ENCODE measurements at places on chromosomes 2 and 18.

DNA sequence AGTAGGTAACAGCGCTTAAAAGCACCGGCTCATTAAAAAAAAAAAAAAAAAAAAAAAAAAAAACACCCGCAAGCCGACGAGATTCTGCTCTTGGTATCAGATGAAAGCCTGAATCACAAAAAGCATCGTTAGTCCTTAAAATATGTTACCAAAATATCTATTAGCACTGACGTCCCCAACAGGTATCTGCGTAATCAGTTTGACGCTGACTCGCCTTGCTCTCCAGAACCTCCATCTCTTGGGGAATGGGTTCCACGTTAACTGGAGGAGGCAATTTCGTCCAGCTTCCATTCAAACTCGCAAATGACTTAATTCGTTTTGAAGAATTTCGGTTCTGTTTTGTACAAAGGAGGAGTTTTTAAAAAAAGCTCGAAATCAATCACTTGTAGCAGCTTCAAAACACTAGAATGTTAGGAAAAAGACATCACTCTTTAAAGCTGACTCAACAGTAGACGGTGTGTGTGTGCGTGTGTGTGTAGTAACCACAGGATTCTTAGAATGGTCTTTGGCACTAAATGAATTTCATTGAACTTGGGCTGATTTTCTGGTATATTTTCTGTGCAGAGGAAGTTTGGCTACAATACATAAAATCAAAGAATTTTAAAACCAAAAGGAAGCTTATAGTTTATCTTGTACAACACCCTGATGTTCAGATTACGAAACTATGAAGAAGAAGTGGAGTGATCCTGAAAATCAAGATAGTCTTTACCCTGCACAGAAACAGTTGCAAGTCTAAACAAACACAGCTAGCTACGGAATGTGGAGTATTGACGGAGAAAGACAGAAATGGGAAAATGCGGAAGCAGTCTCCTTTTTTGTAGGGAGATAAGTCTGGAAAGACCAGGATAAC, 1.1 kb upstream of the PGAP1 start:
- peak; percentile 87 for DNase-seq

DNA sequence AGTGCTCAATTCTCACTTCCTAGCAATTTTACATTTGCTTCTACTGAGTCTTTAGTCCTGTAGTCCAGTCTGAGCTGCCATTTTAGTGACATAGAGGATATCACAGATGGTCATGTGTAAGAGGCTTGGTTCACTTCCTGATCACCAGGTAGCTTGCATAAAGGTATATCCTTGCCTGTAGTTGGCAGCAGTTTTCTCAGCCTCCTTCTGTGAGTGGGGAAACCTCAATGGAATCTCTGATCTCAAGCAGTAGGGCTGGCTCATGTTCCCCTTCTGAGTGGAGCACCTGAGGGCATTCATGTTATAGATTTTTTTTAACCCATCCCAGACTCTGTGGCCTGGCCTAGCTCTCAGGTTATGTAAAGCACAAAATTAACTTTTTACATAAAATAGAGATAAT, 278.4 kb downstream of the RDH14 start:
- DNase-seq, result no peak

- DNase-seq, result no peak
These were observed 4.0 kb upstream of the GPR17 start for GRCh38 chr2:127641846-127642507.

GRCh38 chr2:168167511-168168263, 79.7 kb downstream of the STK39 start:
- DNase-seq, result no peak

GRCh38 chr2:61774351-61774750, 79.5 kb downstream of the FAM161A start:
- DNase-seq, result no peak

GRCh38 chr2:175218551-175218950, 37.0 kb upstream of the ATP5MC3 start:
- no peak for DNase-seq

- no peak for DNase-seq
These were observed 479.6 kb downstream of the STK39 start for GRCh38 chr2:167767830-167768229.

DNA sequence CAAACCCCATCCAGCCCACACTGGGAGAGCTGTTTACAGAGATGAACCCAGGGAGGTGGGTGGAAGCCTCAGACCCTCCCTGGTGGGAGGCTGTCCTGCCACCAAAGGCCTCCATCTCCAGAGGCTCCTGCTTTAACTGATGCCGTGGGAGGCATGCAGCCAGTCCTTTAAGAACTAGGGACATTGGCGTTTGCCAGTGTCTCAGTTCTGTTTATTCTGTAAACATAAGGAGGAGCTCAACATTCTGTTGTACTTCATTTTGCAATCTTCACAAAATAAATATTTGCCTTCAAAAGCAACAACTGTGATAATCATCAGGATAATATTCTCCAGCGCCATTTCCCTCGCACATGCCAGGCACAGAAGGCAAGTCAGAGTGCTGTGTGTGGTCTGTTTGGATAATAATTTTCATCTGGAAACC, 6.8 kb downstream of the EDAR start:
- no peak for DNase-seq

DNA sequence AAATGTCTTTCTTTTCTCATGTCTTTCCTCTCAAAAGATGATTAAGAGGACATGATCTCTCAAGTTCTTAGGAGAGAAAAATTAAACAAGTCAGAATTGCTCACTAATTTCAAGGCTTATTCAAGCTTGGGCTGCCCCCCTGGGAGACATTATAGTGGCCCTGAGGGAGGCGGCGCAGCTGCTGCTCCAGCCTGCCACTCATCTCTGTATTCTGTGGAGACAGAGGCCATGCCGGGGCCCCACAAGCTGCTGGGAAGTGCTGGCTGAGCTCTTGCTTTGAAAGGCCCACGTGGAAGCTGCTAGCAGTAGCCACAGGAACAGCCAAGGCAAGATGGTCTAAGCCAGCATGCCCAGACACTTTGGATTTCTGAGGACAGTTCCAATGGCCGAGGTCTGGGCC, 267.4 kb downstream of the LNPK start:
- no peak for DNase-seq

- no peak for DNase-seq
These were observed 465.9 kb downstream of the EPHA4 start for GRCh38 chr2:221106241-221106640.

GRCh38 chr2:23484275-23484674, 99.3 kb downstream of the KLHL29 start:
- no peak for DNase-seq

DNA sequence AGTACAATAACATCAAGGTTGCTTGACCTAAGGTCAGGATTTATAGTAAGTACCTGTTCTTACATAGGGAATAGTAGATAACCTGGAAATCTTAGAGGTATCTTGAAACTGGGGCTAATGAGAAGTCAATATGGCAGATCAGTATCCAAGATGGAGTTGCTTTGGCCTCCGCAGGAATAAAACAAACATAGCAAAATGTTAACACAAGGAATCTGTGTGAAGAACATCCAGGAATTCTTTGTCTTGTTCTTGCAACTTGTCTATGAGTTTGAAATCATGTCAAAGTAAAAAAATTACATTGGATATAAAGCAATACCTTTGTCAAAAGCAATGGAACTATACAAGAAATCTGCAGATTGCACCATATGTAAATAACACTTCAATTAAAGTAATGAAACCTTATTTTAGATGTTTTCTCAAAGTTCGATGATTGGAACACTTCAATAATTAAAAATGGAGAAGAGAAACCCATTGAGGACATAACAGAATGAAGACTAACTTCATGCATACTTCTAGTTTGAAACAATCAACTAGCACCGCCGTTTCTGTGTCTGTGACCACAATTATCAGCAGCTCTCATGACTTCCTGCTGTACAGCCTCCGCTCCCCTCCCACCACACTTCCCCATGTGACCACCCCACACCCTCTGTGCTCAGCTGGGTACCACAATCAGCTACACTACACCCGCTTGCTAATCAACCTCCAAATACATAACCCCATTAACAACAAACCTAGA, 27.6 kb downstream of the C2orf76 start:
- DNase-seq, result no peak

- DNase-seq, result no peak
These were observed 132.6 kb downstream of the COL4A4 start for GRCh38 chr2:227031379-227031778.

All from fibroblast of mammary gland (primary cell).